ENCODE measurements at places on chromosomes 7 and 10.

GRCh38 chr7:127252778-127253280 is at the start of gene GRM8:
Gene GRM8, minus strand, starts transcription at chr7:127252941.
- DNase-seq, result no peak

DNA sequence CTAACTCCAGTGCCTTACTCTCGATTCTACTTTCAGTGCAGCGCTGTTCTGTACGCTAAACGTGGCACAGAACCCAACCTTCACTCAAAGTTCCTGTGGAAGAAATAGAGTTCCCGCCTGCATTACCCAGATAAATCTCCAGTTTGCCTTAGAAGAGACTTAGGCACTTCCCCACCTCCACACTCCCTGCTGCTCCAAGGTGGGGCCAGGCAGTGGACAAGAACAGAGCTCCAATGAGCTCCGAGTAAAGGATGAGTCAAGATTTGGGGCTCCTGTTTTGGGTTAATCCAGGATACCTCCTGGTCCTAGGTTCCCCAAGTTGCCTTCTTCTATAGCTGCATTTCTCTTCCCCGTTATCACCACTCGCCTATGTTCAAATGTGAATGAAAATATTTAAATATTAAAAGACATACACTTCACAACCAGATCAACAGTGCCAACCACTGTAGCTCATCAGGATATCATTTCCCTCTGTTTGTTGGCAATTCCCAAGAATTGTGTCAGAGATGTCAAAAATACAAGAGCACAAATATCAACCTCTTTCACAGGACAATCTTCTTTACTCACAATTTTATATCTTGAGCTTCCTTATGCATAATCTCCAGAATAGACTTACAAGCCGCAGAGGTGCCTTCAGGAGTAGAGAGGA is 48.0 kb downstream of the MALSU1 start:
- no peak for DNase-seq

- DNase-seq, result no peak
These were observed 4.8 kb upstream of the BMPER start for GRCh38 chr7:33900501-33900900.

GRCh38 chr10:14332903-14333302 is 2.2 kb upstream of the FRMD4A start:
- DNase-seq, result no peak

DNA sequence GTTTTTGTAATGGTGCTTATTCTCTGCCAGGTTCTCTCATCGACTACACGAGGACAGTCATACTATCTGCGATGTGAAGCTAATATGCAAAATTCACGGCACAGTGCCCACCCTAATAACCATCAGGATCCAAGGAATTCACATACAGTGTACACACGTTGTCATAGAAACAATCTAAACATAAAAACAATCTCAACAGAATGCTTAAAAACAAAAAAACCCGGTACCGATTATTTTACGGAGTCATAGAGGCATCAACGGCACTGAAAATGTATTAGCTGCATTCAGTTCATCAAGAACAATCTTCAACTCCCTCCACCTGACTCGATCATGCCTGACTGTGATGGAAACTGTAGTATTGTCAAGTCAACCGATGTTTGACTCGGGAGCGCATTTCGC is 628 bp downstream of the MRPS33 start:
- no peak for DNase-seq

- no peak for DNase-seq
These were observed 9.3 kb downstream of the DIP2C start for GRCh38 chr10:680146-680545.

- DNase-seq, result no peak
These were observed 14.0 kb downstream of the CYP3A7 start for GRCh38 chr7:99720800-99721595.
